ENCODE measurements at places on chromosomes 5 and 9.
A peak's percentile ranks its signal among the peaks of the same experiment; 100 is the strongest.

GRCh38 chr9:38110476-38110875 is 41.4 kb upstream of the SHB start:
- no peak for DNase-seq

DNA sequence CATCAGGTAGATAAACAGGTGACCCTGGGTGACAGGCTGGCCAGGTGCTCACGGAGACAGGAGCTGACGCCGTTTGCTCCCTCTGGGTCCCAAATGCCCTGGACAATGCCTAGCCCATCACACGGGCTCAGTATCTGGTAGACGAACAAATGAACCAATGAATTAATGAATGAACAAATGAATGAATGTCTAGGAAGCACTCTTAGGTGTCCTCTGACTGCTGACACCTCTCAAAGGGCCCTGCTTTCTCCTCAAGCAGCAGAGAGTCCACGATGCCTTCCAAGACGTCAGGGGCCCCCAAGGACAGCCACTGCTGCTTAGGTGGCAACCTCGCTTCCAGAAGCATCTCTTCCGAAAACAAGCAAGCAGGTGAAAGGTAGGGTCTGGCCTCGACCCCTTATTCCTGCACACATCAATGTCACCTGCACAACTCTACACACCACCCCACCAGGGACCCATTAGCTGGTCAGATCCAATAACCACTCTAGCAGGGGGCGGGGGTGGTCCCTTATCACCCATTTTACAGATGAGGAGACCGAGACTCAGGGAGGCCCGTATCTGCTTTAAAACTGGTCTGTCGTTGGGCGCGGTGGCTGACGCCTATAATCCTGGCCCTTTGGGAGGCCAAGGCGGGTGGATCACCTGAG is 45.2 kb downstream of the VAV2 start:
- no peak for DNase-seq

GRCh38 chr9:131334629-131335367 is 45.3 kb downstream of the PLPP7 start:
- DNase-seq = no peak

- no peak for DNase-seq
Observed at GRCh38 chr5:149922950-149923349, 21.6 kb downstream of the PDE6A start.

- no peak for DNase-seq
Observed at GRCh38 chr9:127926906-127927200, 3.7 kb downstream of the PIP5KL1 start.

DNA sequence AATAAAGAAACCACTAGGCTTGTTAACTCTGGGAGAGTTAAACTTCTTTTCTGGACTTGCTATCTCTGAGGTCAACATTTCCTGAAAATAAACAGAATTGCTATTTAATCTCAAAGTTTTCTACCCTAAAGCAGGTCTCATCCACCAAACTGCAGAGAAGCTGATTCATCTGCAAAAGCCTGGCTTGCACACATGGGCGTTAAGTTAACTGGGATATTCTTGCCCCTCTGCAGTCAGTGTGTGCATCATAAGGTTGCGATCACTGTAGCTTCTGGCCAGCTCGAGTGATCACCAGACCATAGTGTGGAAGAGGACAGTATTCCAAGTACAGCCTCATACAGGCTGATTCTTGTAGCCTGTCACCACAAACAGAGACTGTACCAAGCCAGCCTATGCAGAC is 99.2 kb downstream of the SPOCK1 start:
- DNase-seq = no peak

DNA sequence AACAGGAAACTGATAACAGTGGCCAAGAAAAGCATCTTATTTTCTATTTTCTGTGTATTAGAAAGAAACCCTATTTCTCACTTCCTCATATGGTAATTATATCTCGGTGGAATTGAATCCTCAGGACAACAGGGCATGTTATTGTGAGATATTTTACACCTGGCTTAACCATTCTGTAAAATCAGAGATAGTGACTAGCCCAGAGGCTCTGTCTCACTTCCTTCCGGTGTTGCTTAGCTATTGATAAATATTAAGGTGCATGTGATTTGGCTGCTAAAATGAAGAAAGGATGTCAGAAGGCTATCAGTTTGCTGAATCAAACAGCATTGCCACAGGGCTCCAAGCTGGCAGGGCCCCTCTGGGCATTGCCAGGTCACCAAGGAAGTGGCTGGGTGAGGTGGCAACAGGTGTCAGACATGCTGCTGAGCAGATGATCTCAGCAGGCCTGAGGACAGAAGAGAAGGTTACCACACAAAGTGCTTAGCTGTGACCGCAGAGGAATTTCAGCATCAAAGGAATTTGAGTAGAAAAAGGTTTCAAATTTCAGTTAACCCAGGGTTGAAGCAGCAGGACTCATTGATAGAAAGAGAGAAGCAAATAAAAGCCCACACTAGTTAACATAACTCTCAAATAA is 330.7 kb downstream of the PDE4D start:
- peak; percentile 5 for DNase-seq

DNA sequence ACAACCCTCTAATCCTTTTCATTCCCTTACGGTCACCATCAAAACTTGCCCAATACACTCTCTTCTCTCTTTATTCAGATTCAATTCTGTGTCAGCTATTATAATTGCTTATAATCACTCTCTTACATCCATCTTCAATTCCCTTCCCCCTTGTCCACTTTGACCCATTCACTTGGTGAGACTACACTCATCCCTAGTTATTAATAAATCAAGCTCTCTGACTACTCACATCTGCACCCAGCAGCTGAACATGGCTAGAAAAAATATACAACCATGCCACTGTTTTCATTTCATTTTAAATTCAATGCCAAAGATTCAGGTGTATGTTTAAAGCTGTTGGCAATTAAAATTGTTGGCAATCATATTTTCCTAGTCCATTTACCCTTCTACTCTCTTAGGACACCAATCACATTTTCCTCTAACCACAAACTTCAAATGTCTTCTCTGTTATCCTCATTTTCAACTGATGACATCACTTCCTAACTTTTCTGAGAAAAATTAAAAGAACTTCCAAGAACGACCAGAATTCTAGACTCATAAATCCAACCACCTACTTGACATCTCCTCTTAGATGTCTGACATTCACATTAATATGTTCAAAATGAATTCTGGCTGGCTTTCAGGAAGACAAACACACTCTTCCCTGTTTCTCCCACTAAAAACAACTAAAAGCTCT is 5.5 kb downstream of the C5orf15 start:
- DNase-seq = no peak

DNA sequence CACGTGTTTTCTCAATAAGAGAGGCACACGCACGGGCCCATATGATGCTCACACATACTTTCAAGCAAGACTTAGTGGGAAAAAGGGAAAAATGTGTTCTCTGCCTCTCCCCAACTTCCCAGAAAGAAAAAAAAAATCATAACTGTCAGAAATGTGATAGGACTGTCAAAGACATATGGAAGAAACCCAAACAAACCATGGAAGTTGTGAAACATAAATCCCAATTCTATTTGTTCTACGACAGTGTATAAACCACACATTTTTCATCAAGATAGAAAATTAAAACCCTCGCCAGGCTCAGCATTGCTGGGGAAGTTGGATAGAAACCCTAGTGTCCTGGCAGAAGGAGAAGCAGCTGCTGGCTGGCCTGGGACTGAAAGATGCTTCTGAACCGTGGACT is 211.9 kb downstream of the PAX5 start:
- no peak for DNase-seq

- DNase-seq = no peak
Observed at GRCh38 chr5:67806654-67807438, 408.7 kb upstream of the PIK3R1 start.

DNA sequence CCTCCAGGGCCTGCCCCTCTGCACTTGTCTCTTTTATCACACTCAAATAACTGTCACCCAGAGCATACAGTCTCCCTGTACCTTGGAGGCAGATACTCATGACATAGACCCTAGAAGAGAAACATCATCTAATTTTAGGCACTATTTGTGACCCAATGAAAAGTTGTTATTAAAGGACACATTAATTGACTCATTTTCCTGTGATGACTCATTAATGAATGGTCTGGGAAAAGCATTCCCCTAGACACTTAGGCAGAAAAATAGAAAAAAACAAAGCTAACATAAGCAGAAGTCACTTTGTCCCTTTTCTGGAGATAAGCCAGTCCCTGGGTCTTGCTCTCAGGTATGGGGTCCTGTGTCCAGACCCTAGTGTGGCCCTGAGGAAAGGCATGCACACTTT is 15.0 kb downstream of the TRPC7 start:
- DNase-seq = no peak

DNA sequence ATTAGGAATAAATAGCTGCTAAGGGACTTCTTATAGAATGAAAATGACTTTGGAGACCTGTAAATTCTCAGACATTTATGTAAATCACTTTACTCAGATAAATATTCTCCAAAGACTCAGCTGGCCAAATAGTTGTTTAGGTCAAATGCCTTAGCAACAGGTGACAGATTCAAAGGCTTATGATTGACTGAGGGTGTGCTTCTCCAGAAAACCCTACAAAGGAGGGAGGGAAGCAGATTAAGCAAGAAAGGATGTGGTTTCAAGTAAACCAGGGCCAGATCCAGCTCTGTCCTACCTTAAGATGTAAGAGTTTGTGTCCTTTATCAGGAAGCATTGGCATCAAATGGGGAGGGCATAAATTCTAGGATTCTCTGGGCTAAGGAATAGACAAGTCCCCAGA is 433.0 kb downstream of the TLE1 start:
- no peak for DNase-seq

GRCh38 chr5:180135967-180136629 is 64.5 kb upstream of the RNF130 start:
- DNase-seq = no peak

GRCh38 chr5:38452201-38452600 is 104.2 kb downstream of the LIFR start:
- no peak for DNase-seq

GRCh38 chr9:83649080-83649479 is 26.1 kb downstream of the IDNK start:
- peak; percentile 68 for DNase-seq

GRCh38 chr5:176565760-176566288 is 16.7 kb downstream of the CDHR2 start:
- no peak for DNase-seq

- no peak for DNase-seq
Observed at GRCh38 chr9:99778836-99779235, 42.8 kb upstream of the NR4A3 start.

DNA sequence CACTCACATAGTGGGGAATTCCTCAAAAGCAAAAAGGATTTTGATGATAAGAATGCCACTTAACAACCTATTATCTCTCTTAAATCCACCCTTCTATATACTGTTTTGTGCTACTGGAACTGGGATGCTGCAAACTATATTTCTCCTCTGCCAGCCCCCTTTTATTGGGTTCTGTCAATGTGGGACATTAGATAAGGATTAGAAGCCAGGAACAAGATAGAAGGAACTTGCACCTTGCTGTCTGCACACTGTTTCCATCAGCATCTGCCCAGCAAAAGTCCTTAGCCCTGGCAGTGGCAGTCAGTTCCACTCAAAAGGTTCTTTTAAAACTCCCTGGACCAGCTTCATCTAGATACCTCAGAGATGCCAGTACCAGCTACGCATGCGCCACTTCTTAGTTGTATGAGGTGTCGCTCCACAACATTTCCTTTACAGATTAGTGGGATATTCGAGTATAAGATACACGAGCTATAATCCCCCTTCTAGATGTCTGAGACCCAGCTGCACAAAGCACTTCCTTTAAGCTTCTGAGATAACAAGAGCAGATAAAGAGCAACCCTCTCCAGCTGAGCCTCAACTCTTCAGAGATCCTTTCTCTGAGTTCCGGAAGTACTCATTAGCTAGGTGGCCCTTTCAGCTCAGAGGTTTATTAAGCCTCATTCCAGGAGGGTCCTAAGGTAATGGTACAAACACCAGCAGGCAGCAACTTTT is 45.3 kb downstream of the CERT1 start:
- DNase-seq = no peak

DNA sequence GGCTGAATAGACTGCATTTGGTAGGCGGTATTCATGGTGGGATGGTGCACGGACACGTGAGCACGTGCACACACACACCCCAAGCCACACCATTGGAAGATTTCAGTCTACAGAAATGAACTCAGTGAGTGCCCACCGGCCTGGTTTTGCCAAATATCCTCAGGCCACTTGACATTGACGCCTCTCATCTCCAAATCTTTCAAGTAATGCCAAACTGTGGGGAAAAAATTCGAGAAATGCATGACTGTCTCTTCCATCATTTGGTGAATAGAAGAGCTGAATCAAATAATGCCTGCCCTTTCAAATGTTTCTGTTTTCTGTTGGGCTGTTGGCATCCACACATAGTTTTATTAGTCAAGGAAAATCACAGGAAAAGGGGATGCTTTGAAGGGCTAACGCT is 182.3 kb upstream of the EFNA5 start:
- no peak for DNase-seq

GRCh38 chr9:73294336-73294735 is 142.7 kb downstream of the ANXA1 start:
- no peak for DNase-seq

DNA sequence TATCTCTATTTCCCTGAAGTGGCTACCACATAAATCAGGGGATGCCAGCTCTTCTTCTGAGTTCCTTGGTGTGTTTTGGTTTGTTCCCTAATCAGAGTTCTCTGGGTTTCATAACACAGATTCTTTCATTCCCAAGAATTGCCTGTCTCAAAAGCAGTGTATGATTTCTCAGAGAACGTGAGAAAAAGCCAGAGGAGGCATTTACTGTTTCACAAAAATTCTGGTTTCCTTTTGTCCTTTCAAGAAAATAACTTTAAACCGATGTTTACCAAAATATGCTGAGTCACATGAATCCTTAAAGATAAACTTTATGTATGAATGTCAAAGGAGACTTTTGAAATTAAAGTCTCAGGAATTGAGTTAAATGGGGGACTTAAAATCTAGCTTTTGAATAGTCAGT is 314.3 kb downstream of the EBF1 start:
- DNase-seq = no peak

DNA sequence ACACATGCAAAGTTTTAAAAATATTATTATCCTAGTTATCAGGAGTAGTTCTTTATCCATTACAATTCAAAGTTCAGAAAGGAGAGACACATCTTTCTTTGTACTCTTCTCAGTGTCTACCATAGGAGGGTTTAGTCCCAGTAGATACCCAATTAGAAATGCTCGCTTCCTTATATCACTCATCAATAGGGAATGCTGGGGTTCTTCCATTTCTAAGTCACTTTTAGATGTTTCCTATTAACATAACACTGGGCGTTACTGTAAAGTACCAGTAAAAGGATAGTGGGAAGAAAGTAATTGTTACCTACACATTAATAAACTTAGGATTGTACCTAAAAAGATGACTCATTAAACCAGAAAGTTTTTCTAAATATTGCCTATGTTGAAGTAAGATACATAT is 348.3 kb upstream of the CDH6 start:
- DNase-seq = no peak

GRCh38 chr9:83986195-83986594 is 5.6 kb downstream of the RMI1 start:
- DNase-seq = no peak

GRCh38 chr9:135016876-135017275 is 70.6 kb upstream of the OLFM1 start:
- no peak for DNase-seq

GRCh38 chr9:97873882-97874281 is 20.9 kb downstream of the FOXE1 start:
- no peak for DNase-seq

- DNase-seq = no peak
Observed at GRCh38 chr5:142486581-142486980, 161.8 kb upstream of the SPRY4 start.

- no peak for DNase-seq
Observed at GRCh38 chr5:33230467-33231078, 210.2 kb upstream of the TARS1 start.

GRCh38 chr9:13175732-13176131 is 103.8 kb downstream of the MPDZ start:
- DNase-seq = no peak

GRCh38 chr9:111961575-111961974 is 65.0 kb downstream of the UGCG start:
- DNase-seq = no peak

Data from CD4-positive, alpha-beta T cell treated with Interferon alpha-2 for 1 hour (primary cell).